ENCODE measurements at places on chromosomes 5 and 9.

- DNase-seq = no peak
These were observed 202.7 kb downstream of the PBX3 start for GRCh38 chr9:125949703-125950460.

DNA sequence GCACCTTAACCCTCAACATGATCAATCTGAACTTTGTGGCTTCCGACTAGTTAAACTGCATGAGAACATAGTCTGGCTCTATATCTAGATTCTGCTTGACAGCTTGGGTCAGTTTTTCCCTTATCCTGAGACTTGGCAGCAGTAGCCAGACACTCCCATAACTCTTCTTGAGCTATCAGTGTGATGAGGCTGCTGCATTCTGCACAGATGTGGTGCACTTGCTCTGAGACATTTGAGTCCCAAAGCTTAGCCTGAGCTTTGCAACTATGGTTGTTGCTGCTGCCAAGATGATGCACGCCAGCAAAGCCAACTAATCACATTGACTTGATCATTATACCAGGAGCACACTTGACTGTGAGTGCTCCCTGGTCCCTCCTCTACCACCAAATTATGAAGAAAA, 36.2 kb downstream of the MOCS2 start:
- DNase-seq = no peak

DNA sequence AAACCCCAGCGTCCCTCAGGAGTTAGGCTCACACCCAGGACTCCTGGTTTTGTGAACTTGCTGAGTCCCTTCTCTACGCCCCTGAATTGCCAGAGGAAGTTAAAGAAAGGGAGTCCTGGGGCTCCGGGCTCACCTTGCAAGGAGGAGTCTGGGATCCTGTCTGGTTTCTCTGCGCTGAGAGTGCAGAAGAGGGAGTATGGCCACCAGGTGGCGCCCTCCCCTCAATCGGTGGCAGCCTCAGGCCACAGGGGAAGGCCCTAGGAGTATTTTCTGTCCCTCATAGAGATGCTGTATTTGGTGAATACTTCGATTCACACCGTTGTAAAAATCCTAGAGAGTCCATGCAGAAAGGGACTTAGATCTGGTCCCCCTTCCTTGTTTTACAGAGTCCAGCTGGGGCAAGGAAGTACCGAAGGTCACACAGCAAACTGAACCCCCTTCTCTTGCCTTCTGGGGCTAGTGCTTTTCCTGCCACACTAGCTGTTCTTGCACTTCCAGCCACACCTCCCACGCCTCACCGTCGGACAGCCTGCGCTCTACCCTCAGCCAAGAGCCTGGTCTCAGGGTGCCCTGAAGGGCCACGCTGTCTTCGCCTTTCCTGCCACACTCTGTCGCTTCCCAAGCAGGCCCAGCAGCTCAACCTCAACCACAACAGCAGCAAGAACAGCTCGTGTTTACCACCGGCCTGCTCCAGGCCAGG, 10.2 kb downstream of the HAND1 start:
- DNase-seq = peak; percentile 58

DNA sequence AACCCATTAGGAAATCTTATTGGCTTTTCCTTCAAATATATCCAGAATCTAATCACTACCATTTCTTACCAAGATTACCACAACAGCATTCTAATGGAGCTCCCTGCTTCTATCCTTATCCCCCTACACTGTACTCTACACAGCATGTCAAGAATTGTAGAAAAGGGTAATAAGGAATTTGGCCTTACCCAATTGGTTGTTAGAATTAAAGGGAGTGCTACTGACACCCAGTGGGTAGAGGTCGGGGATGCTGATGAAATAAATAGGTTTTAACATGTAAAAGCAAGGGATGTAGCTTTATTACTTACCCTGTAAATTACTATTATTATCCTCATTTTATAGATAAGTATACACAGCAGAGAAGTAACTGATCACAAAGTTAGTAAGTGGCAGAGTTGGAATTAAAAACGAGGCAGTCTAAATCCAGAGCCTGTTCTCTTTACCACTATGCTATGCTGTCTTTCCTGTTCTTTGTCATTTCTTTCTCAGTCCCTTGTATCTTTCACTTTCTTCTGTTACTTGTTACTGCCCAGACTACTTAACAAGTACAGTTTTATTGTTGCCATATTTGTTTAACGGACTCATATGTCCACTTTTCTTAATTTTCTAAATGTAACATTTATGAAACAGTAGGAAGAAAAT, 10.5 kb downstream of the SLC38A9 start:
- no peak for DNase-seq

GRCh38 chr5:96984506-96985192, 48.8 kb downstream of the LNPEP start:
- DNase-seq = no peak

- no peak for DNase-seq
These were observed 9.2 kb downstream of the SNX18 start for GRCh38 chr5:54526604-54527288.

DNA sequence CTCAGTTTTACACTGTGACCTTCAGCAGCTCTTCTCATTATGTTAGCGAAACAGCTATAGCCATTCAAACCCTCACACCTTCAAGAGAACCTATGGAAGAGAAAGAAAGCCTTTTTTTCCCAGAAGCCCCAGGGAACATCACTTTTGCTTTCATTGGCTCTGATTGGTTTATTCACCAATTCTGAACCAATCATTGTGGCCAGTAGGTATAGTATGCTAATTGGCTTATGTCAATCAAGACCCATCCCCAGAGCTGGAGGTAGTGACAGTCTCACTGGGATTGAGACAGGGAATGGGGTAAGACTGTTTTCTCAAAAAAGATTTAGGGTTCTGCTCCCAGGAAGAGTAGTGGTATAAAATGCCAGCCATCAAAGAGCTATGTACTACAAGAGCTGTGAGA, 74.1 kb upstream of the FSD1L start:
- DNase-seq = no peak

DNA sequence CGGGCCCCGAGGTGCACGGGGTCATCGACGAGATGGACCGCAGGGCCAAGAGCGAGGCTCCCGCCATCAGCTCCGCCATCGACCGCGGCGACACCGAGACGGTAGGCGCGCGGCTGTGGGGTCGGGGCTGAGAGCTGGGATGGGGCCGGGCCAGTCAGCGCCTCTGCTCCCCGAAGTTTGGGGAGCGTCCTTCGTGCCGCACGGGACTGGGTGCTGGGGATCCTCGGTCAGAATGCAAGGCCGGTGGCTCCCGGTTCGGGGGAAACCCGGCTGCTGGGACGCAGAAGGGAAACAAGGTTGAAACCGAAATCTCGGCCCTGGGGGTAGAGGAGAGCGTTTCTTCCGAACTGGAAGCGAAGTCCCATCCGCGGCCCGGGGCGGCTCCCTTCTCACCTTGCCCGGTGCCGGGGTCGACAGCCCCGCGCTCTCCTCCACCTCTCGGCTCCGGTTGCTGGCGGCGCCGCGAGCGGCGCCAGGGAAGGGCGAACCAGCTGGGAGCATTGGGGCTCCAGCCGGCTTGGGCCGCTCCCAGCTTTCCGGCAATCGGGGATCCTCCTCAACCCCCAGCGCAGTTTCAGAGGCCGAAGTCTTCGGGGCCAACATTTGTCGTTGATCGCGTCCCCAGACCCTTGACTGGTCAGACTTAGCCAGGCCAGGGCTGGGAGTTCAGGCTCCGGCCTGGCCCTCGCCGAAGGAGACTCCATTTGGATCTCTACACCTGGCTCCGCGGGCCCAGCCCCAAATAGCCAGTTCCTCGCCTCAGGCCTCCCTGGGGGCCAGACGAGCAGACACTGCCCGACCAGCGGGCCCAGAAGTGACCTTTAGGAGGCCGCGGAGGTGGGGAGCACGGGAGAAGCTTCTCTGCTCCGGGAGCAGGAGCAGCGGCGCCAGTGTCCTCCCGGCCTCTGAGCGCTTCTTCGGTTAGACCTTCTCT, 1.1 kb downstream of the LHX2 start:
- no peak for DNase-seq

GRCh38 chr5:110219769-110220168, 506.7 kb downstream of the TMEM232 start:
- DNase-seq = no peak

DNA sequence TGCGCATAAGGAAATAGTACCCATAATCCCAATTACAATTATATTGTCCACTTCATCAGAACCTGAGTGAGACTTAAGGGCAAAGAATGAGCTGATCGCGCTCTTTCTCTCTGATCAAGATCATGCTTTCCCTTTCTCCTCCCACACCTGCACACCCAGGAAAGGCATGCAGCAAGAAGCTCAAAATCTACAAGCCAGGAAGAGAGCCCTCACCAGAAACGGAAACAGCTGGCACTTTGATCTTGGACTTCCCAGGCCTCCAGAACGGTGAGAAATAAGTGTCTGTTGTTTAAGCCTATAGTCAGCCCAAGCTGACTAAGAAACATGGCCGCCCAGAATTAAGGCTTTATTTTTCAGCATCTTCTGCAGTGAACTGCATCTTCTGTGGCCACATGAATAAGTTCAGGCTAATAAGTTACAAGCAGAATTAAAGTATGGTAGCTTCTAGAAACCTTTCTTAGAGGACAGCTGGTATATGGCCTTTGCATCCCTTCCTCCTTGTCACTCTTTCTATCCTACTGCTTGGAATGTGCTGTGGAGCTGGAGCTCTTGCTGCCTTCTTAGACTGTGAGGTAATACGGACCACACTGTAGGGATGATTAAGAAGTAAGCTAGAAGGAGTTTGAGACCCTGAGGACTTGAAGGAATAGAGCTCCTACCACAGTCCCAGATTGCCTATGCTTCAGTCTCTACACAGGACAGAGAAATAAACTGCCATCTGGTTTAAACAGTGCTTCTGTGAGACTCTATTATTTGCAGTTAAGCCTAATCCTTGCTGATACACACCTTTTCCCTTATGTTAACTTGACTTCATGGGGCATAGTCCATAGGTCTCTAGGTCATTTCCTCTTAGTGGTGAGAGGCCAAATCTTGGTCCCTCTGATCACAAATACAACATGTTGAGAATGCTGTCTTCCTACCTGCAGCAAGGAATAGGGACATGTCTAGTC, 17.2 kb downstream of the OR2S2 start:
- peak; percentile 44 for DNase-seq

DNA sequence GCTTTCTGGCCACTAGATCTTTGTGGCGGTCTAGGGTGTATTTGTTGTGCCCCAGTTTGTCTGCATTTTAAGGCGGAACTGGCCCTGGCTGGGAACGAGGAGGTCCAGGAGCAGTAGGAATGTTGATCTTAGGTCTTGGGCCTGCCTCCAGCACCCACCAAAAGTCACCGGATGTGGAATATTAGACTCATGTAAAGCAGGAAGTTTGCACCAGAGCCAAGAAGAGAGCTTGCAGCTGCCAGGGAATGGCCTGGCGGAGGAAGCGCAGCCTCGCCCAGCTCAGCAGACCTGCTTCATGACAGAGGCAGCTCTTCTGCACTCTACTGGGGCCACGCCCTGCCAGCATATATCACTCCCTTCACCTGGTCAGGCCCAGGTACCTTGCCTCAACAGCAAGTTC, 3.3 kb downstream of the GPX3 start:
- no peak for DNase-seq

DNA sequence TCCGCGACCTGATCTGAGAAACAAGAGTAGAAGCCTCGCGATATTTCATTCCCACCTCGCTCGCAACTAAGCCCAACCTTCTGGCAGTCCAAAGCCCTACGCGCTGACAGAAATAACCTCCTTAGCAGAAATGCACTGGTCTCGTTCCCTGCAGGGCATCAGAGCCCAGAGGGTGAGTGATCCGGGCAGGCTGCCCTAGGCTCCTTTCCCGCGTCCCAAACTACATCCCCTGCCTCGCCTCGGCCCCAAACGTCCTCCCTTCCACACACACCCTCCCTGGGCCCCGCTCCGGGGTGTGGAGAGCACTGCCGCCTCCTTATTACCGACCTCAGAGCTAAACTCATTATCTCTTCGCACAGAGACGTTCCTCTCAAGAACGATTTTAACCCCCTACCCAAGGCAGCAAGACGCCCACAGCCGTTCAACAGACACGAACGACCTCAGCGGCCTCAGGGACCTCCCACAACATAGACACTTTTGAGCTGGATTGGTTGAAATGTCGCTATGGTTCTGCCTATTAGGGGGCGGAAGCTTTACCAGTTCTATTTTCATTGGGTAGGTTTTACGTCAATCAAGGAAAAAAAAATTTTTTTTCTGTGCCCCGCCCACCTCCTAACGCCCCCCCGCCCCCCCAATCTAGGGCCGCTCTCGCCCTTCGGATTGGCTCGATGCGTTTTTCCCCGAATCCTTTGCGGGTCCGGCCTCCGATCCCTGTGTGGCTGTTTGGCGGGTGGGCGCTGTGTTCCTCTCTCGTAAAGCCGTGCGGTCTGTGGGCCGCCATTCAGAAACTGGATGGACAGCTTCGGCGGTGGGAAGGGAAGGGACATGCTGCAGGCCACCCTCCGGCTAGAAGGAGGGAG, at the start of gene CETN3:
CETN3 (minus strand) TSS at position 439 of the 860 bp plus-strand sequence; CDS start at position 344, 95 bp downstream.
- peak; percentile 96 for DNase-seq

DNA sequence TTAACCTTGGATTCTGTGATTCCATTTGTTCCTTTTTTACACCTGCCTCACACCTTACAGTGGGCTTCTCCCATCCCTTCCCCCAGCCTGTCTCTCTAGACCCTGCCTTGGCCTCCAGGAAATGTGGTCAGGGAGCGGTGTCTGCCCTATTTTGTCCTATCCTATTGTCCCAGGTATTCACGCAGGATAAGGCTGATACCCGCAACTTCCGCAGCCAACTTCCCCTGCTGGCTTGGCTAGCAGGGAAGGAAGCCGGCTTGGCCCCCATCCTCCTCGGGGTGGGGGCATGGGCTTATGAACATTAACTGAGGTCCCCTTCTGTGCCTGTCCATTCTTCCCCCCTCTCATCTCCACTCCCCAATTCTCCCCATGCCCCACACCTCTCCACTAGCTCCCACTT, 3.5 kb downstream of the CSF1R start:
- no peak for DNase-seq

GRCh38 chr5:2168601-2169429, 286.1 kb upstream of the IRX4 start:
- no peak for DNase-seq
